ENCODE measurements at places on chromosomes 16 and 17.

- DNase-seq, result no peak
Measured at GRCh38 chr17:82332669-82333278, 792 bp downstream of the SECTM1 start.

GRCh38 chr16:1712791-1713261 lies 6.8 kb downstream of the MAPK8IP3 start:
- DNase-seq, result no peak

GRCh38 chr17:48816774-48817590 lies at the start of gene TTLL6:
TSS of gene TTLL6 (minus strand) at chr17:48817229. CDS start at chr17:48817072, 157 bp downstream.
- DNase-seq, result no peak

DNA sequence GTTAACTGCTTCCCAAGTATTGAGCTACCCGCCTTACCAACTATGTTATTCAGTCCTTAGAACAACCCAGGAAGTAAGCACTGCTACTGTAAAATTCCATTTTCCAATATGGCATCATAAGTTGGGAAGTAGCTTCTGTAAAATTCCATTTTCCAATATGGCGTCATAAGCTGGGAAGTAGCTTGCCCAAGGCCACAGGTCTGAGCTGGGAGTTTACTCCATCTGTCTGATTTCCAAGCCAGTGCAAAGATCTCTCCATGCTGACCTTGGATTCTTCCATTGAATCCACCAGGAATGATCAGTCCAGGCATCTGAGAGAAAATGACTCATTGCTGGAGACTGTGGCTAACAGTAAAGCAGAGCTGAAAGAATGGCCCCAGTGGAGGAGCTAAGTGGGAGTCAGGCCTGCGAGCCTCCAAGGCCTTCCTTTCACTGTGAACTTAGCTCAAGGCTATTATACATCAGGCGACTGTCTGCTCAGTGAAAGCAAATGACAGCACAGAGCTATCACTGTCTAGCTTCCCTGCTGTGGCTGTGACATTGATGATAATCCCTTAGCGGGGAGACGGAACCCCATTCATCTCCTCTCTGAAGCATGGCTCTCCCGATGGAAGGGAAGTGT lies 430.4 kb downstream of the HAPSTR1 start:
- no peak for DNase-seq

- DNase-seq, result no peak
Measured at GRCh38 chr16:30120340-30121105, 2.5 kb downstream of the MAPK3 start.

DNA sequence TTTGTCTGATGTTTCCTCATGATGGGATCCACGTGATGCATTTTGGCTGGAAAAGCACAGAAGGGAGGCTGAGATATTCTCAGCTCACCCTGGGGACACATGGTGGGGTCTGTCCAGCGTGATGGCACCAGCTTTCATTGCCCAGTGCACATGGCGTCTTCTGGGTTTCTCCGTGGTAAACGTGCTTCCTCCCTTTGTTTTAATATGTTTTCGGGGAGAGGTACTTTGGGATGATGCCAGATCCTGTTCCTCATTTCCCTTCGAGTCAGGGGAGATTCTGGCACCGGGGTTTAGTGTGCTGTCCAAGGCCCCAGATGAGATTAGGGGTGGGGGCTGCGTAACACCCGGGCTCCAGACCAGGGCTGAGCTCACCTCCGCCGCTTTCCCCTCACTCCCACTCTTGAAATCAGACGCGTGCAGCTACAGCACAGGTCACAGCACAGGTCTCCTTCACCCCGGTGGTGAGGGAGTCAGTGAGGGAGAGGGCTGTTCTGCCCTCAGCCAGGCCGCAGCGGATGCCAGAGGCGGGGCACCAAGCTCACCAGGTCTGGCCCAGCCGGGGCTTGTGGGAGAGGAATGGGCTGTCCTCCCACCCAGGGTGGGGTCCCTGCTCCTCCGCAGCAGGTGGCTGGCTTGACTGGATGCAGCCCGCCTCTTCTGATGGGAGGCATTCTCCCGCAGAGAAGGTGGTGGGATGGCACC lies 33.9 kb downstream of the COX4I1 start:
- no peak for DNase-seq

GRCh38 chr16:66572356-66572755 lies 6.1 kb downstream of the CMTM1 start:
- no peak for DNase-seq

DNA sequence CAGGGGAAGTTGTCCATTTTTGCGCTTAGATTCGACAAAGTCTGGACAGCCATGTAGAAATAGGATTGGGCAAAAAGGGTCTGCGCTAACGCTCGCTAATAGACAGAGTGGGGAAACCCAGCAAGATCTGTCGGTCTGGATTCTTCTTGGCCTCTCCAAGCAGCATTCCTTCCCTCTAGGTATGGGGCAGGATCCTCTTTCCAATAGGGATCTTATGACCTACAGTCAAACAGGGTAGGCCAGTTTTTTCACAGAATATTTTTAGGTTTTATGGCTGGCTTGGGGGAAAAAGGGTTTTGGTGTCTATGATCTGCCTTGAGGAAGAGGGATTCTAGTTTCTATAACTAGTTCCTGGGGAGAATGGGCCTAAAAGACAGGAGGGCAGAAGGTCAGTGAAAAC lies 26.0 kb upstream of the GPT2 start:
- no peak for DNase-seq

DNA sequence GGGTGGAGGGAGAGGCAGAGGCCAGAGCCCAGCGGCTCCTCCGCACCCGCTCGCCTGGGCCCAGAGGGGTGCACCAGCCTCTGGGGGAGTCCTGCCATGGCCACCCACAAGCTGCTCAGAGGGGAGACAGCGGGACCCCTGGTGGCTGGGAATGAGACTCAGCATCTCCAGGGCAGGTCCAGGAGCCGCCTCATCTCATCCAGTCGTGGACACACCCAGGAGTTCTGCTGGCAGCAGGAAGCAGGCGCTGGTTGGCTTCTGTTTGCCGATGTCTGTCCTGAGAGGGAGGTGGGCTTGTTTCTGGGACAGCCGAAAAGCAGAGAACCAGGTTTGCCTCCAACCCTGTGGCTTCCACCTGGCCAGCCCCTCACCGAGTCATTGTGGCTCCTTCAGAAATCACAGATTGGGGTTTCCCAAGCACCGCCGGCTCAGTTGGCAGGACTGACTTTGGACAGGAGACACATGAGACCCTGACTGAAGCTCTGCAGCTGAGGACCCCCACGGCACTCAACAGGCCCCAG lies 49.6 kb upstream of the ENPP7 start:
- no peak for DNase-seq

DNA sequence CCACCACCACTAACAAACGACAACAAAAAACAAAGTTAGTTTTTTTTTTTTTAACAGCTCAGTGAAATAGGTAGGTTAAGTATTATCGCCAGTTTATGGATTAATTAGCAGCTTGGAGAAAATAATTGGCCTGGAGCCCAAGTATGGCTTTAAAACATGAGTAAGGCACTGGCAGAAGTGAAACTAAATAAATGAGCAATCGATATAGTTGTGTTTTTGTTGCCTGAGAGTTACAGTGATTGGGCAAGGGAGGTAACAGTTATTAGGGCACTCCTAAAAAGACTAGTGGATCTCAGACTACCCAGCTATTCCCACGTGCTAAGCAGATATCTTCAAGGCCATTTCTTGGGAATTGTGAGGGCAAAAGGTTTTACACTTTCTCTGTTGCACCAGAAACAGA lies 2.4 kb downstream of the MLKL start:
- DNase-seq, result no peak

DNA sequence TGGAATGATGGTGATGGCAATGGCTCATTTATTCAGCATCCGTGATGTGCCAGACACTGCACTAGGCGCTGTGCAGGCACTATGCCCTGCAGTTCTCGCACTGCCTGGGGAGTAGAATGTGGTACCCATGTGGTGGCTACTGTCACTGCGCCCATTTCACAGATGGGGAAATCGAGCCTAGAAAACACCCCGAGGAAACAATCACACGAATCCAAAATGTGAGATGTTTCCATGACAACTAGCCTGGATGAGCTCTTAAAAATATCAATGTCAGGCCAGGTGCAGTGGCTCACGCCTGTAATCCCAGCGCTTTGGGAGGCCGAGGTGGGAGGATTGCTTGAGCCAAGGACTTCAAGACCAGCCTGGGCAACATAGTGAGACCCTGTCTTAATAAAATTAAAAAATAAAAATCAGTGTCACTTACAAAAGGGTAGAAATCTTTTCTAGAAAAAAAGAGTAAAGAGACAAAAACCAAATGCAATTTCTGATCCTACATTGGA lies 57.9 kb upstream of the TNRC6A start:
- no peak for DNase-seq

- peak; percentile 92 for DNase-seq
Measured at GRCh38 chr17:17575360-17576251, 15.9 kb downstream of the PEMT start.

DNA sequence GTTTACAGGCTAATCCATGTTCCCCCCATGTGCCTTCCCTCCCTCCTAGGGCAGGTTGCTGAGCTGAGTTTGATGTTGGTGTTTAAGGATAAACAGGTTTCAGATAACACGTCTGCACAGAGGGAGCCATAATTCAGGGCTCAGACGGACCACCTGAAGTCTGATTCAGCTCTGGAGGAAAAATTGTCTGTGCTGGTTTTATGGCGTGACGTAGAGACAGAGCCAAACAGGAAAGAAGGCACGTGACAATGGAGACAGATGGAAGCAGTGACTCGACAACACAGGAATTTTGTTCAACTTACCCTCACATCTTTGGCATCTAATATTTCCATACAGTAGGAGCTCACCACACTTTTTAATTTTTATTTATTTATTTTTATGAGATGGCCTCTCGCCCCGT lies 10.7 kb upstream of the USP10 start:
- peak; percentile 90 for DNase-seq

- no peak for DNase-seq
Measured at GRCh38 chr17:82787081-82787848, 35.4 kb downstream of the TBCD start.

- no peak for DNase-seq
Measured at GRCh38 chr17:75485688-75486087, 29.3 kb downstream of the TMEM94 start.

DNA sequence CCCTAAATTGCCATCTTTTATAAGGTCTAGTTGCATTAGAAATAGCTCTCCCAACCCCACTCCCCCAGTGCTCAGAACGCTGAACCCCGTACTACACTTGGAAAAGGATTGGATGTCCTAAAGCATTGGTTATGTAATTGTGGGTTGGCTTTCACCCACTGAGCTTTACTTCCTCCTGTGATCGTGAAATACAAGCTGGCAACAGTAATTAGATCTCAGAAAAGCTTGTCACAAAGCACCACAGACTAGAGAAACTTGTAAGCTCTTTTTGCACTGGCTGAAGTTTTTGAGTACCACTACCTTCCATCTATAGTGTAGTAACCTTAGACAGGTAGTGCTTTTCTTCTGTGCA lies 54.4 kb downstream of the SIAH1 start:
- no peak for DNase-seq

DNA sequence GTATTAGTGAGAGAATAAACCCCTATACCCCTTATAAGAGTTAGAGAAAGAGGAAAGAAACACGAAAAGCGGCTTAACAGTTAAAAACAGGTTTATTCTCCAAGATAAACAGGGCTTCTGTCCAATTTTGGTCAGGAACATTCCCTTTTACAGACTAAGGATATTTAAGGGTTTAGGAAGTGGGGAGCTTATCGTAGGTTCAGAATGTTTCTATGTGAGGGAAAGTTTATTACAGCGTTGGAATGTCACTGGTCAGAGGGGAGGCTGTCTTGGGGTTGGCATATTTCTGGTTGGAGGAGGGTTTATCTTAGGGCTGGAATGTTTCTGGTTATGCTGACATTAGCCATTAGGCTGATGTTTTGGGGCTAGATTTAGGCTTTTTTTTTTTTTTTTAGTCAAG lies 34.1 kb upstream of the WWOX start:
- DNase-seq, result no peak

GRCh38 chr16:58435779-58436178 lies 43.5 kb downstream of the GINS3 start:
- DNase-seq, result no peak

DNA sequence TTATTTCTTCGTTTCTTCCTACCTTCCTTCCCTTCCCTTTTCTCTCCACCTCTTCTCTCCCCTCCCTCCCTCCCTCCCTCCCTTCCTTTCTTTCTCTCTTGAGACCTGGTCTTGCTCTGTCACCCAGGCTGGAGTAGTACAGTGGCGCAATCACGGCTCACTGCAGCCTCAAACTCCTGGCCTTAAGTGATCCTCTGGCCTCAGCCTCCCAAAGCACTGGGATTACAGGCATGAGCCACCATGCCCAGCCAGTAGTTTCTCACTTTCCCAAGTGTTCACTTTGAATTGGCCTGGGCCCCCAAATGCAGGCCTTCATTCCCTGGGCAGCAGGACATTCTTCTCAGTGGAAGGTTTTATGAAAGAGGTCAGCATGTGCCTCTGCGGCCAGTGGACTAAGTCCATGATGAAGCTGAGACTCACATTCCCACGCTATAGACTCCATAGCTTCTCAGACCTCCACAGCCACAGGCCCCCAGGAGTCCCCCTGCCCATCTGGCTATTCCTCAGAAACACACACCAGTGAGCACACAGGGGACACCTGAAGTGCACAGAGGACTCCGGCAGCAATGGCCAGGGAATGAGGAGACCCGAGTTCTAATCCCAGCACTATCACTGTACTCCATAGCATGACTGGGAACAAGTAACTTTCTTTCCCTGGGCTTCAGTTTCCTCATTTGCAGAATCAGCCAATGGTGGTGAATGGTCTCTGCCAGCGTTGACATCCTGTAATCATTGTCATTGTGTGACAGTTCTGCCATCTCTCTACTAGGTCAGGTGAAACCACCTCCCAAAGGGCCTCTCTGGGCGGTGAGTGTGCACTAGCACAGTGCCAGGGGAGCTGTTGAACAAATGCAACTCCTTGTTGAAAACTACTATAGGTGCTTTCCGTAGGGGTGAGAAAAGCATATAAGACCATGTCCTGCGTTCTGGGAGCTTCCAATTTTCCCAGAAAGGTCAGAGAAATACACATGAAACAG lies 69.2 kb upstream of the TBX2 start:
- DNase-seq, result no peak

DNA sequence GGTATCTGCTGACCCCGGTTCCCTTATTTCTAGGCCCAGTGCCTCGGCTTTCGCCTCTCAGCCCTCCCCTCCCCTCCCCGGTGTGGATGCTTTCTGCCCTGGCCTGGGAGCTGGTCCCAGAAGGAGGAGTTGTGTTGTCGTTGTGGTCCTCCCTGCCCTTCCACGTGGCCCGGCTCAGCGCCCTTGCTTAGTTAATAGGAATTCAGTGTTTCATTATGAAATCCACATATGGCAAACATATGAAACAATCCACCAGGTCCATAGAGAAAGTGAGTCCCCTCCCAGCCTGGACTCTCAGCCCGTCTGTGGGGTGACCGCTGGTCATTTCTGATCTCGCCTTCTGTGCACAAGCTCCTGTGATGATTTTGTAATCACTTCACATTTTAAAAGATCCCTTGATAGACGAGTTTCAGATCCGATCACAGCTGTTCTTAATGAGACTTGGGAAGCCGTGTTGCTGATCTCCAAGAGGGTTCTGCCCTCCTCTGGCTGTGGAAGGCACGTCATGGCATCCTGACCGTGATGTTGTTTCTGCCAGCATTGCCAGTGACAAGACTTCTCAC lies 112.1 kb downstream of the BANP start:
- DNase-seq, result peak; percentile 74

- DNase-seq, result no peak
Measured at GRCh38 chr16:24070851-24071250, 185.3 kb upstream of the CACNG3 start.

GRCh38 chr16:3780570-3780969 lies 63.2 kb upstream of the TRAP1 start:
- DNase-seq, result no peak

GRCh38 chr17:15121426-15121825 lies 143.7 kb downstream of the PMP22 start:
- DNase-seq, result no peak
